ENCODE measurements at places on chromosomes 7 and 10.

- no peak for DNase-seq
These were observed 184.3 kb downstream of the NEBL start for GRCh38 chr10:20712774-20713173.

GRCh38 chr10:29055101-29055500 is 233.8 kb upstream of the LYZL1 start:
- DNase-seq = no peak

- no peak for DNase-seq
These were observed 96.8 kb upstream of the SAMD8 start for GRCh38 chr10:75014516-75015230.

DNA sequence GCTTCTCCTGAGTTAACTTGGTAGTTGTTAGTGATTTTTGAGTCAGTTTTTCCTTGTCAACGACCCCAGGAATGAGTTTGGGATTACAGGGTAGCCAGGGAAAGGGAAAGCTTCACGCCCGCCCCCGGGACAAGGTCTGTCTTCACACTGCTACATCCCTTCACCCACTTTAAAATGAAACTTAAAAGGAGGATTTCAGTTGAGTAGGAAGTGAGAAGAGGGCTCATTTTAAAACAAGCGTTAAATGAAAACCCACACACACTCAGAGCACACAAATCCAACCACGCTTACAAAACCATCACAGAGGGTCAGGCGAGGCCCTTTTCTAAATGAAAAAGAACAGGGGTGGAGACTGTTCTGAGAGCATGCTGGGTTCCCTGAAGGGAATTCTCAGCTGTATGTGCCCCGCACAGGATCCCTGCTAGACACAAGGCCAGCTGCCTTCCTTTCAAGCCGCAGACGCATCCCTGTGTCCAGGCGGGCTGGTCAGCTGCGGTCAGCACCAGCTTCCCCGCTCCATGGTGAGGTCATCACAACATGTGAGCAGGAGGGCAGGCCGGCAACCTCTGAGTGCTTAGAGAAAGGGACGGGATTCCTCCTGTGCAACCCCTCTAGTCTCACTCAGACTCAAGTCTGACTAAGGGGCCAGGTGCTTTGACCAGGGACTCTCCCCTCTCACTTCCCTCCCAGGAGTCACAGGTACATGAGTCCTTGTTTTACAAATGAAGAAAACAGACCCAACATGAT is 111.8 kb downstream of the EGFR start:
- DNase-seq = no peak

DNA sequence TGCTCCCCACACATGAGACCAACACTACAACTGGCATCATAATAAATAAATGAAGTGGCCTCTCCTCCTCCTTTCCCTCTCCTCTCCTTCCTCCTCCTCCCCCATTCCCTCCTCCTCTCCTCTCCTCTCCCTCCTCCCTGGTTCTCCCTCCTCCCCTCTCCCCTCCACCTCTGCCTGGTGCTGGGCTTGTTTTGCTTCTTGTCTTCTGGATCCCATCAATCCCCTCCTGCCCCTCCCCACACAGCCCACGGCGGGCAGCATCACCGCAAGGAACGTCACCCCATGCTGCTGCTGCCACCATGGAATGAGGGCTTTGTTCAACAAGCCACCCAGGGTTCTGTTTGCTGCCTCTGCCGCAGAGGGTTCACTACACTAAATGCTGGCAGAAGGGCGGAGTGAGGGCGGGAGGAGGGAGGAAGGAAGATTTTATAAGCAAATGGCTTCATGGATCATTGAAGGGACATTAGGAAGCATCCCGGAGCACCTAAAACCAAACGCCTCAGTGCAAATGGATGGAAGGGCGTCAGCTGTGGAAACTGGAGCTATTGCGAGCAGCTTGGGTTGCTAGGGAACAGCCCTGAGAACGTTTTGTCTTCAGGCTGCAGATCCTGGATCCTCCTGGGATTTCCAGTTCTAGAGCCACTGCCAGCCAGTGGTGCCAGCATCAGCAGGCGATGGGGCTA is 379.7 kb upstream of the ZMIZ1 start:
- peak; percentile 36 for DNase-seq

DNA sequence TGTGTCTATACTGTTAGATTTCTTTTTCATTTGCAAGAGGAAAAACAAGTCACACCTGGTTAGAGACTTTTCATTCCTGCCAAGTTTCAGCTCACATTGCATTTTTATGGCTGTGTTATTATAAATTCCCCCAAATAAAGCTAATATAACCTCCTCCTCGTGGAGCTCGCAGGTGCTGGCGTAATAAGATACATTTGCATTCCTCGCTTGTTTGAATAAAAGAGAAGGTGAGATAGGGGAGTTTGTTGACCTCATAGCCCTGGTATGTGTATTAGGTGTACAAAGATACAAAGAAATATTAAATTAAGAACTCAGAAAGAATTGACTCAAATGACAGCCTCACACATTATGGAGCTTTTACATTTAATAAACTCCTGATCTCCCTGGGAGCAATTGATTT is 257.7 kb upstream of the SP8 start:
- DNase-seq = no peak

DNA sequence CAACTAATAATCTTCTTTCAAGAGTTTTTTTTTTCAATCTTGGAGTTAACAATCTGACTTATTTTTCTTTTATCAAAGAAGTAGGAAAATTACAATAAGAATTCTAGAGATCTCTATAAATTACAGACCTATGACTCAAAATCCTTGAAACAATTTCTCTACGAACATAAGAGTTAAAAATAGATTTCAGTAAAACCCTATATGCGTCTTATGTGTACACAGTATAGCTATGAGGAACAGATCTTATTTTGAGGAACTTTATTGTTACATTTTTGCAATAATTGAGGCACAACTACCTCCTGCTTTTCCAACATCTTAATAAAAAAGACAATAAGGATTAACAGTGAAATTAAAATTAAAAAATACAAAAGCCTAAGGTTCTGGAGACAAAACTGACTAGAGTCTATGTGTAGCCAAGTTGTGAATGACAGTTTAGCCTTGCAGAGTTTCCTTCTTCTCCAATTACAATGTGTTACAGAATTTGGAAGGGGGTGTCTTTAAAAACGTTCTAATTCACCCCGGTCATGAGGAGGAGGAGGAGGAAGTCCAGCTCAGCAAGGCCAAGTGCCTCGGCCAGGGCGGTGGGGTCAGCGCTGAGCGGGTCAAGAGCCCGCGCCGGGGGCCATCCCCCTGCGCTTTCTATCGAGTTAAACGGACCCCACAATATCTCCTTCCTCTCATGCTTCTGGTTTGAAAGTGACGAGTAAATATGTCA is 40.5 kb downstream of the AMZ1 start:
- DNase-seq = no peak

- no peak for DNase-seq
These were observed 18.6 kb upstream of the YWHAG start for GRCh38 chr7:76377186-76377918.

- DNase-seq = no peak
These were observed 640 bp downstream of the ANKMY2 start for GRCh38 chr7:16644636-16645592.

DNA sequence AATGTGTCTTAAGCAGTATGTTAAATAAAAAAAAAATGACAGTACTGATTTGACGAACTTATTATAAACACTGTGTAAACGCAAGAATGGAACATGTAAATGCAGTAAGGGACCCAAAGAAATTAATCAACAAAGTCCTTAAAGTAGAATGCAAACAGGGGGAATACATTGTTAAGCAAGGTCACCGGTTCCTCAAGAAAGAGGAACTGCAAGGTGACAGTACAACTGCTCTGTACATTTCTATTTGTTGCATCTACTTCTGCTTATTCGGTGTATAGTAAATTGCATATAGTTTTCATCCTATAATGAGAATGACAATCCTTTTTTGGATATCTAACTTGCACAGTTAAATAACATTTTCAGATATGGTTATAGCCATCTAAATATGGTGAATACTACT is 387.0 kb upstream of the SEMA3D start:
- DNase-seq = no peak
